ENCODE measurements at places on chromosomes 6 and 20.

DNA sequence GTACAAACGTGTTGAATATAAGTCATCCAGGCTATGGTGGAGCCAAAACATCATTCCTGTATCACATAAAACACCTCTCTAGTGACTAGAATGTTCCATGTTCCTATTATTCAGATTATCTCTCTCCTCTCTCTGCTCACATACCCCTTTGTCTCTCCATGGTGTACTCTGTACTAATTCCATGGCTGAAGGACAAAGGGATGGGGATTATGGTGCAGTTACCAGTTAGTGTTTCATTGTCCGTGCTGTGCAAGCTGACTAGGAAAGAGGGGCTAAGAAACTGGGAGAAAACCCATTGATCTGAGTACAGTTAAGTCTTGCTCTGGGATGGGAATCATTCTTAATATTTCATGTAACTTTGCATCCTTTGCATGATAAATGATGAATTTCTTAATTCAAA lies 397.4 kb upstream of the NOX3 start:
- DNase-seq: no peak

- DNase-seq: no peak
Measured at GRCh38 chr6:25233226-25233625, 45.9 kb upstream of the CARMIL1 start.

DNA sequence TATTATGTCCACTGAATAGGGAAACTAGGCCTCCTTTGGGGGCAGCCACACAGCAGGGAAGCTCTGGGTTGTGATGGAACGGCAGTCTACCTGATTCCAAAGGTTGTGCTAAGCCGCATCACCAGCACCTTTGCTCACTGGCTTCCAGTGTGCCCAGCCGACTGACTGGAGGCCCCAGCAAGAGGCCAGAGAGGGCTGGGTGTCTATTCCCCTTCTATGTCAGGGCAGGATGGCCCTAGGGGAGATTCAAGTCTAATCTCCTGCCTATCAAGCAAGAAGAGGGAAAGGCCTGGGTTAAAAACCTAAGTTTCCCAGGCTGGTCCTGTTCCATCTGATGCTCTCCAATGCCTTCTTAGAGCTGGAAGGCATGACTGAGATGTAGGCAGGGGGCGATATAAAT lies 53.6 kb downstream of the JPH2 start:
- DNase-seq: no peak

GRCh38 chr20:23637282-23638221 lies at the start of gene CST3:
Gene CST3 (minus strand): TSS chr20:23637955. CDS start chr20:23637862, 93 bp downstream.
- no peak for DNase-seq

DNA sequence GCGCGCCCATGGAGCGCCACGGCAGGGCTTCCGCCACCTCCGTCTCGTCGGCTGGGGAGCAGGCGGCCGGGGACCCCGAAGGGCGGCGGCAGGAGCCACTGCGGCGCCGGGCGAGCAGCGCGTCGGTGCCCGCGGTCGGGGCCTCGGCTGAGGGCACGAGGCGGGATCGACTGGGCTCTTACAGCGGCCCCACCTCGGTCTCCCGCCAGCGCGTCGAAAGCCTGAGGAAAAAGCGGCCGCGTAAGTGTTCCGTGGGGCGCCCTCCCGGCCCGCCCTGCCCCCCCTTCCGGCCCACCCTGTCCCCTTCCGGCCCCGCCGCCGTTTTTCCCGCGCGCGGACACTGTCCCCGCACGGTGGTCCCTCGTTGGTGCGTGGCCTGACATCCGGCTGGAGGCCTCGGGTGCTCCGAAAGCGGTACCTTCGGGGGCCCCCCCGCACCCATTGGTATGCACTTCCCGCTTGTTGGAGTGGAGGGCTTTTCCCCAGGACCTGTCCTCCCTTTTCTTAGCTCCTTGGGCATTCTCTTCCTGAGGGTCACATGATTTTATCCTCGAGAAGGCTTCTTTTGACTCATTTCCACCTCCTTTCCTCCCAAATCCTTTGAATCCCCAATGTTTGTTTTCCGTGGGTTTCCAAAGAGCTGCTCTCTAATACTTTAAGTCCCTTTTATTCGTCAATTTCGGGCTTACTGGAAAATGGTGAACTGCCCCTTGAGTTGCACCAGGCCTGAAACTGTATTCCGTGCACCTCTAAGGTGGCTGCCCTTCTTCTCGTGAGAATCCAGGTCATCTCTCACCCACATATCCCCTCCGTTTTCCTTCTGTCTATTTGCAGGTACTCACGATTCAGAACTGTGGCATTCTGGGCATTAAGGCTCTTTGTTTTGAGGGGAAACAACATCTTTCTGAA lies 556 bp downstream of the PANK2 start:
- no peak for DNase-seq

DNA sequence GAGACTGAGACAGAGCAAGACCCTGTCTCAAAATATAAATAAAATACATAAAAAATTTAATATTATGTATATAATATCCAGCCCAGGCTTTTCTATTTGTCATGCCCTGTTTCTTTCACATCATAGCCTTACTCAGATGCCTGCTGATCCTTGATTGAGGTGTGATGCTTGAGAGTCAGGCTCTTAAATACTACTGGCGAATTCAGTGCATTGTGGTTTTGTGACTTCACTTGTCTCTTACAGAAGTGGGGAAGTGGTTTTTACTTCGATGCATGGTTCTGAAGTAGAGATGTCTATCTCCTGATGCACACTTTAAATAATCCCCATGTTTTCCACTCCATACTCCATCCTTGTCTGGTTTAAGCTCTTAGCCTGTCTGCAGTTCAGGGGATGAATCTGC lies 29.1 kb downstream of the ASXL1 start:
- no peak for DNase-seq

DNA sequence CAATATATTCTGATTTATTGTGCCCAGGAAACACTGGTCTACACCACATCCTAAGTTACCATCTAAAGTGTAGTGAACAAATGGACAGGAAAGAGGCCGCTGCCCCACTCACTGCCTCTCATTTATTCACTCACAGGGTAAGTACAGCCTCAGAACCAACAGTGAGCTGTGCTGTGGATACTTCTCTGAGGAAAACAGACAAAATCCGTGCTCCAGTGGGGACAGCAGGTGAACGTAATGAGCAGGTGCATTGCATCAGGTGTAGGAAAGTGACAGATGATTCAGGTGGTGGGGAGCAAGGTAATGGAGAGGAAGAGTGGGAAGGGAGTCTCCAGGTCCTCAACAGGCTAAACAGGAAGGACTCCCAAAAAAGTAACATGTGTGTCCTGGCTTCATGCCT lies 8.4 kb upstream of the ULBP2 start:
- DNase-seq: no peak

- no peak for DNase-seq
Measured at GRCh38 chr6:57190140-57190539, 18.0 kb downstream of the BAG2 start.

- no peak for DNase-seq
Measured at GRCh38 chr20:16317445-16318362, 255.5 kb downstream of the KIF16B start.

DNA sequence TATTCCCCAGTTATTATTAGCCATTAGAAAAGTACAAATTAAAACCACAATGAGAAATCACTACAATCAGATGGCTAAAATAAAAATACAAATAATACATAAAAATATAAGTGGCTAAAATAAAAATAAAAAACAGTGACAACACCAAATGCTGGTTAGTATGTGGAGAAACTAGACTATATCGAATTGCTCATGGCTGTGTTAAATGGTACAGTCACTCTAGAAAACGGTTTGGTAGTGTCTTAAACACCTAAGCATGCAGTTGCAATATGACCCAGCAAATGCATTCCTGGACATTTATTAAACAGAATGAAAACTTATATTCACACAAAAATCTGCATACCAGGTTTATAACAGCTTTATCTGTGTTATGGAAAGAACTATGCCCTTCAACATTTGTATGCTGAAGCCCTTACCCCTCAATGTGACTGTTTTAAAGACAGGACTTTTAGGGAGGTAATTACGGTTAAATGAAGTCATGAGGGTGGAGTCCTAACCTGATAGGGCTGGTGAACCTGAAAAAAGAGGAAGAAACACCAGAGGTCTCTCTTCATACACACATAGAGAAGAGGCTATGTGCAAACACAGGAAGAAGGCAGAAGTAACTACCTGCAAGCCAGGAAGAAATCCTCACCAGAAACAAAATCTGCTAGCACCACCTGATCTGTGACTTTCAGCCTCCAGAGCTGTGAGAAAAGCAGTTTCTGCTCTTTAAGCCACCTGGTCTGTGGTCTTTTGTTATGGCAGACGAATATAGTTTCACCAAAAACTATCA lies 84.9 kb downstream of the ASCC3 start:
- no peak for DNase-seq

- DNase-seq: no peak
Measured at GRCh38 chr20:59819496-59820203, 113.8 kb downstream of the SYCP2 start.
